ENCODE measurements at places on chromosomes 11 and 22.

- DNase-seq, result no peak
Observed at GRCh38 chr22:47195156-47195483, 432.7 kb downstream of the TBC1D22A start.

DNA sequence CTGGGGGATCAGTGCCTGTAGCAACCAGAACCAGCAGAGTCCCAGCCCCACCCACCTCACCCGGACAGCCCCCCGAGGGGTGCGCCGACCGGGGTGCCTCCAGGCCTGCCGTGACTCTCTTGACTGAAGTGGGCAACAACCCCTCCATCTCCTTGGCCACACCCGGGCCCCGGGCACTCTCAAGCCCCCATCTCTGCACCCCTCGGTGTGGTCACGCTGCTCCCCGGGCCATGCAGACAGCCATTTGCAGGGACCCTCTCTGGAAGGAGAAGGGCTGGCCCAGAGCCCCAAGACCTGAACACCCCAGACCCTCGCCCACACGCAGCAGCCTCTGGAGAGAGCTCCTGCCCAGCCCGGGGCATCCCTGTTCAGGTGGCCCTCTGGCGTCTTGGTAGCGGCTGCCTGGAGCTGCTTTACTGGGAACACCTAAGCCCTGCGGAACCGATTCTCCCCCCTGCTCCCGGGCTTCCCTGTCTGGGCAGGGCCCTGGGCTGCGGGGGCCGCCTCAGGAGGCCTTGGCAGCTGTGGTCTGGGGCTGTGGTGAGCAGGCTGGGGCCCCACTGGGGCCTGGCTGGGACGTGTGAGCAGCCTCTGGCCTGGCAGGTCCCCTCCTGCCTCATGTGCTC lies 84.9 kb downstream of the WNT7B start:
- DNase-seq, result no peak

DNA sequence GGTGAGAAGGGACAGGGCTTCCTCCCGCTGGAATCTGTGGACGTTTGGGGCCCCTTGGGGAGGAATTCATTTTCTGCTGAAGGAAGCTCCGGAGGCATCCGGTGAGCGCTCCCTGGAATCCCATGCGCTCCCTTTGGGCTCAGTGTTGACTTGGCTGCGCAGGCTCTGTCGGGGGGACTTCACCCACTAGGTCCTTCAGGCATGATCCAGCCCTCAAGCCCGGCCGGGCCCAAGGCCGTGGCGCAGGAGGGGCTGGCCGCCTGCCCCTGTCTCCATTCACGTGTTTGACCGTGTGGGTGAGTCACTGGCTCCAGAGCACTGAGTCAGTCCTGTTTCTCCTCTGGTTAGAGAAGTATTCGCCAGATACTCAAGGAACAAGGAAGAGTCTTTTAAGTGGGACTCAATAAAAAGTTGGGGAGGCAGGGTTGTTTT lies 1.4 kb downstream of the CTTN start:
- no peak for DNase-seq

DNA sequence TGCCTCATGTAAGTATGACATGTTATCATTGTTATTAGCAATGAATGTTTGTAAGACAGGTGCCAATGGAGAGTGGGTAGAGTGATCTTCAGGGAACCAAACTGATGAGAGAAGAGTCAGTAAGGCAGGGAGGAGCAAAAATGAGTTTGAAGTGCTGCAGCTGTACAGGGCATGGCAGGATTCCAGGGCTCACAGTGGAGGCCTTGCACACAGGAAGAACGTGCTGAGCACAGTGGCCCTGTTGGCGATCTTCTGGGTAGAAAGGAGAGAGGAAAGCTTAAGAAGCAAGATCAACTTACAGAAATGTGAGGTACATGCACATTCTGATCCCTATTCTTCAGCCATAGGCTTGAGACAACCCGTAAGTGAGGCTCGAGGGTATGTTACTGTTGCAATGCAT lies 219.3 kb upstream of the TMEM45B start:
- DNase-seq, result no peak

GRCh38 chr11:126790550-126791081 lies 210.0 kb downstream of the KIRREL3 start:
- no peak for DNase-seq

GRCh38 chr11:35216962-35217678 lies 78.1 kb downstream of the CD44 start:
- DNase-seq, result no peak

- peak; percentile 77 for DNase-seq
Observed at GRCh38 chr22:37623075-37624016, 14.7 kb downstream of the GGA1 start.

DNA sequence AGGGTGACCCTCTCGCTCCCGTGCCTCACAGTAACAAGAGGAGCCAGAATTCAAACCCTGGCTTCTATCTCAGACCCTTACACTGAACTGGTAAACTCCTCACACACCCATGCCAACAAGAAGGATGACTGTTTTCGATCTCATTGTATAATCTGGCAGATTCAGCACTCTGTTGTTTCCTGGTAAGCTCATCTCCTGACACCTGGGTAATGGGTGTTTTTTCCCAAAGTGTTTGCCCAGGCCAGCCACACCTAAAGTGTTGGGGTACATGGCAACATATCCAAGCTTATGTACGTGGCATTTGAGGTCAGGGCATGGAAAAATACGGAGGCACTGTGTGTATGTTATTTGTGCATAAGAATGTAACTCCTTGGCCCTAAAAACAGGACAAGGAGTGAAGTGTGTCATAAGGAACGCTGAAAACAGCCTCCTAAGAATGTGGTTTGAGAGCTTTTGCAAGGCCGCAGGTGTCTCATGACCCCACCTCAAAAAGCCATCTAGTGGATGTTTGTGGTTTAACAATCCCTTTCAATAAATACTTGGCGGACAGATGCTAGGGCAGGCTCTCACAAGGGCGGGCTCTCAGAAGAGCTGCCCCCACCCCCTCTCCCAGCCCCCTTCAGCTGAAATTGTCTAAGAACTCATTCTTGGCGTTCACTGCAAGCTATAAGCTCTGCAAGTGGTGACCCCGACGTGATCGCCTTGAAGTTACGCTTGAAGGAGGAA lies at the start of gene MS4A15:
Gene MS4A15, plus strand, starts transcription at position 561 of the 726 bp plus-strand sequence. CDS start 6,867 bp downstream, outside the sequence.
- DNase-seq, result peak; percentile 52

DNA sequence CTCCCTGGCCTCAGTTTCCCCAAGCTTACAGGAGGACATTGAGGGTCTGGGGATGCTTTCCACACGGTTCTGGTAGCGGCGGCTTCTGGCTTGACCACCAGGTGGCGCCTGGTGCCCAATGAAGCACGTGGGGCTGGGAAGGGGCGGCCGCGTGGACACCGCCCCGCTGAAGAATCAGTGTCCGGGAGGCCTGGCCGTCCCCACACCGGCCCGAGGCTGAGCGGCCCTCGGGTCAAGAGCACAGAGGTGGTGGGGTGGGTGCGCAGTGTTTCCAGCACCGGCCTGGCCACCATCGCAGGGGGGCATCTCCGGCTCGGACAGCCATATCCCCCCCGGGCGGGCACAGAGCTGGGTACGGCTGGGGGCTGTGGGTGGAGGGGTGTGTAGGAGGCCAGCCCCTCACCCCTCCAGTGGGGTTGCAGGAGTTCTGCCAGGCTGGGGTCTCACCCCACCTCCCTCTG lies 27.8 kb upstream of the PPARA start:
- peak; percentile 79 for DNase-seq

DNA sequence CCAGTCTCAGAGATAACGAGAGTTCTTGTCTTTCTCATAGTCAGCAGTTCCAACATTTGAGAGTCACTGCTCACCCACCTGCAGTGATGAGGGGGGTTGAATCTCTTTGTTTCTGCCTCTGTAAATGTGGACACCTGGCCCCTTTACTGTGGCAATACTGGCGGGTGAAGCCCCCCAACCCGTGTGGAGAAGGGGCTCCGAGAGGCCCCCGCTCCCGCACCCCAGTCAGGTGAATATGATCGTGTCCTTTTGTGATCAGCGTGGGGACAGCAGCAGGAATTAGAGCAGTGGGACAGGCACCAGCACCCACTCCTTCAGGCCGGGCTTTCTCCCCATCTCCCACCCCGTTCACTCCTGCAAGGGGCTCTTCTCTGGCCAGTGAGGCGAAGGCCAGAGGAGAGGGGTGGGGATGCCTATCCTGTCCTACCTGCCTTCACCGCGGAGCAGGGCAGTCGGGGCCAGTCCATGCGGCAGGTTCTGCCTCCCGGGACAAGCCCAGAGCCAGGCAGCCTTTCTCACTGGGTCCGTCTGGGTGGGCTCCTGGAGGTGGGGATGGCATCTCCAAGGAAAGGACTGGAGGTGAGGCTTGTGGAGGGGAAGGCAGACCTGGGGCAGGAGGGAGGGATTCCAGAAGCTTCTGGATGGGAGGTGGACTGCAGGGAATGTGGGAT lies 12.7 kb upstream of the CELSR1 start:
- DNase-seq, result no peak

DNA sequence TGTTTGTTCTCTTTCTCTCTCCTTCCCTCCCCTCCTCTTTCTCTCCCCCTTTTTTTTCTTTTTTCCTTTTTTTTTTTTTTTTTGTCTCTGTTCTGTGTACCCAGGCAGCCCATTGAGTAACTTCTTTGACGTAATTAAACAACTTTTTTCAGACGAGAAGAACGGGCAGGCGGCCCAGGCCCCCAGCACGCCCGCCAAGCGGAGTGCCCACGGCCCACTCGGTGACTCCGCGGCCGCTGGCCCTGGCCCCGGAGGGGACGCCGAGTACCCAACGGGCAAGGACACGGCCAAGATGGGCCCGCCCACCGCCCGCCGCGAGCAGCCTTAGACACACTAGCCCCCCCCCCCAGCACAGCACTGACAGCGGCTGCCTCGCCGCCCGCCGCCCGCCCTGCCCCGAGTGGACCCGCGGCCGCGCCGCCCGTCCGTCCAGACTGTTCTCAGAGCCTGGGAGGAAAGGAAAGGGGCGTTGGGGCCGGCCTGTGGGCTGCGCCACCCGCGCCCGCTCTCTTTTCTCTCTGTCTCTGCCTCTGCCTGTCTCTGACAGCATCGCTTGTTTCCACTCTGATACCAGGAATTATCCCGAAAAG lies 26.1 kb downstream of the MOB2 start:
- no peak for DNase-seq

- peak; percentile 56 for DNase-seq
Observed at GRCh38 chr11:14519597-14519916, 629 bp downstream of the PSMA1 start.

- peak; percentile 45 for DNase-seq
Observed at GRCh38 chr22:38313384-38313955, 3.8 kb downstream of the CSNK1E start.

DNA sequence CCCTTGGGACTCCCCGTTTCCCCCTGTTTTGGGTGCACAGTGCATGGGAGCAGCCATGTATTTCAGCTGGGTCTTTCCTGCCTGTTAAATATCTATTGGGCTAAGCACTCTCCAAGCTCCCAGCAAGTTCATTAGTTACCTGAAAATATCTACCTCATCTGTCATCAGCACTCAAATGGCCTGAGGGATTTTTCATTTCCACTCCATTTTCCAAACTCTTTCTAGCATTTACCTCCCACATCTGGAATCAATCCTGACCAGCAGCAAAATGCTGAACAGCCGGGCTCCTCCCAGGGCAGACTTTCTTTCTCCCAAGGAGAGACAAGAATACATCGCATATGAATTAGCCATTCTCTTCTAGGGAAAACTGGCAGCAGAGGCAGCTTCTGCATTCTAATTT lies 273.5 kb upstream of the MPPED2 start:
- no peak for DNase-seq

DNA sequence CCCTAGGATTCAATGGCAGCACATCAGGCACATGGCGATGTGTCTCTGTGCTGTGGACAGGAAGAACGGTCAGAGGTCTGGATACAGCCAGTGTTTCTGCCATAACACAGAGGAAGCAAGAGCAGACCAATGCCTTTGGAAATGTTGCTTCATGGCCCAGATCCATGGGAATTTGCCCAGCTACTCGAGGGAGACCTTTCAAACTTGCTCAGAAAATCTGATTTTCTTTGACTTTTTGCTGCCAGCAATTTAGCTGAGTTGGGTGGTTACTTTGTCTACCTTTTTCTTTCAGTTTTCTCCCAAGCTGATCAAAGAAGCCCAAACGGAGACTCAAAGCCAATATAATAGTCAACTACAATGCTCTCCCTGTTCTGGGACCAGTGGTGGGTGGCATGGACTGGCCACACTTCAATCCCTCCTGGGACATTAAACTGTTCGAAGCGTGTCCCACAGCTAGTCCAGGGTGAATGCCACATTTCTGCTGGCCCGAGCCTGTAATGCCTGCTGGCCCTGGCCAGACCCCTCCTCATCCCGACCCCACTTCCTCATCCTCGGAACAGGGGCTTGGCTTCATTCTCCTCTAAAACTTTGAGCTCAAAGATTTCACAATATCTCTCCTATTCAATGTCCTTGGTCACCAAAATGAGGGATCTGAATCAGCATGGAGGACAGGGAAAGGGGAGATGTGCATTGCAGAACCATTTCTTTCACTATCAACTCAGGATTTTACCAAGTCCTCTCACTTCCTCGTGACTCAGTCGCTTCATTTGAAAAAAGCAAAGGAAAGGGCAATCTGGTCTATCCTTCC lies 93.3 kb downstream of the ABTB2 start:
- DNase-seq, result no peak

Data from activated CD4-positive, alpha-beta T cell treated with anti-CD3 and anti-CD28 coated beads, Interleukin-10, Interleukin-2, amounts not matched to agents 100 ng/mL and 50 ng/mL, durations not matched to agents 16 hours and 8 hours (primary cell).